Ovary (tissue), 10 donors: ENCODE measurements at places on chromosomes 5 and 9. TPM values are rescaled to one million over a fixed set of nuclear protein-coding genes. Genes with fewer than 3 reads are reported as not detected.

Gene PDE6A
- 0.68 TPM for polyA plus RNA-seq

DNA sequence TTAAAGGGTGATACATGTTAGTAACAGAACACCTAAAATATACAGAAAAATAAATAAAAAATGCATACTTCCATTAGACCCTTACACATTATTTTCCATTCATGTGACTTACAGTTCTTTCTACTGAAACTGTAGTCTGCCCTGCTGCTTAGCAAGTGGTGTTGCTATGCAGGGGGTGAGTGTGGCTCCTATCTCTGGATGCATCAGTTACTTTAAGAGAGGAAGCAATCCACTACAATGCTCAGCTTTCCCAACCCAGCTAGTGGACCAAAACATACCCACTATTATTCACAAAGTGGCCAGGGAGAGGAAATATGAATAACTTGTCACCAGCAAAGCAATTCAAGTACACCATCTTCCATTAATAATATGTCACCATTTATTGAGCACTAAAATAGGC is 121.8 kb downstream of the DOCK2 start:
- no peak overlapping the region for H3K27ac ChIP-seq
- H3K4me1 ChIP-seq = no peaks in the 10 kb centered on the region
- DNase-seq = no peak
- H3K27me3 ChIP-seq = no peaks in the 10 kb centered on the region
- H3K36me3 ChIP-seq = no peaks in the 10 kb centered on the region

Gene SMARCA2
- polyA plus RNA-seq = 270 TPM

DNA sequence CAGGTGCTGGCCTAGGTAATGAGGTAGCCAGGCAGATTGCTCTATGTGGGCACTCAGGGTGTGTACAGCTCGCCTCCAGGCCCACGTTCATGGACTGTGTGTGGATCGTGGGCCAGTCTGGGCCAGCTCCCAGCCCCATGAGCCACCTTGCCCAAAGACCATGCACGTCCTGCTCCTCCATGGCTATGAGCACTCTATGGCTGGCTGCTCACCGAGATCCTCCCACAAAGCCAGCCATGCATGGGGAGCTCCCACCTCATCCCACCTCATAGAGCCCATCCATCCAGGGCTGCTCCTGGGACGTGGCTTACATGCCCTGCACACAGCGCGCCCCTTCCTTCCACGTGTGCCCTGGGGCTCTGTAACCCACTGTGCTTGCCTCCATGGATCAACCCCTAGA is 262.5 kb upstream of the IRX1 start:
- no peaks in the 10 kb centered on the region for H3K36me3 ChIP-seq
- no peaks in the 10 kb centered on the region for H3K27me3 ChIP-seq
- H3K4me3 ChIP-seq = no peak overlapping the region
- no peaks in the 10 kb centered on the region for H3K4me1 ChIP-seq
- no peak overlapping the region for H3K27ac ChIP-seq

DNA sequence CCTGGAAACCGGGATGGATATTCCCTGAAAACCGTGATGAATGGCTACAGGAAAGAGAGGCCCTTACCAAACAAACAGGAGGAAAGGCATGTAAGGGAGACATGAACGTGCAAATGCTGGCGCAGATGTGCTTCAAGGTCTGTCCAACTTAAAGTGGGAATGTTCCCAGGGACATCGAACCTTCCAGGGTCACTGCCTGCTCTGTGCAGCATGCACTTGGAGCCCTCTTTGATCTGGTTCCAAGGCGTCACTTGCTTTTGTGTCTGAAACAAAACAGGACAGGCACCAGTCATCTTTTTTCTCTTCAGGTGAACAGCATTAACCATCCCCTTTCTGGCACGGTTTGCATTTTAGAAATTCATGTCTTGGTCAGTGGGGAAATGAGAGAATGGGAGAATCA is 479.4 kb downstream of the RASEF start:
- no peak overlapping the region for H3K4me3 ChIP-seq
- H3K27ac ChIP-seq = no peak overlapping the region
- H3K27me3 ChIP-seq = no peaks in the 10 kb centered on the region
- H3K4me1 ChIP-seq = no peaks in the 10 kb centered on the region
- H3K36me3 ChIP-seq = no peaks in the 10 kb centered on the region

DNA sequence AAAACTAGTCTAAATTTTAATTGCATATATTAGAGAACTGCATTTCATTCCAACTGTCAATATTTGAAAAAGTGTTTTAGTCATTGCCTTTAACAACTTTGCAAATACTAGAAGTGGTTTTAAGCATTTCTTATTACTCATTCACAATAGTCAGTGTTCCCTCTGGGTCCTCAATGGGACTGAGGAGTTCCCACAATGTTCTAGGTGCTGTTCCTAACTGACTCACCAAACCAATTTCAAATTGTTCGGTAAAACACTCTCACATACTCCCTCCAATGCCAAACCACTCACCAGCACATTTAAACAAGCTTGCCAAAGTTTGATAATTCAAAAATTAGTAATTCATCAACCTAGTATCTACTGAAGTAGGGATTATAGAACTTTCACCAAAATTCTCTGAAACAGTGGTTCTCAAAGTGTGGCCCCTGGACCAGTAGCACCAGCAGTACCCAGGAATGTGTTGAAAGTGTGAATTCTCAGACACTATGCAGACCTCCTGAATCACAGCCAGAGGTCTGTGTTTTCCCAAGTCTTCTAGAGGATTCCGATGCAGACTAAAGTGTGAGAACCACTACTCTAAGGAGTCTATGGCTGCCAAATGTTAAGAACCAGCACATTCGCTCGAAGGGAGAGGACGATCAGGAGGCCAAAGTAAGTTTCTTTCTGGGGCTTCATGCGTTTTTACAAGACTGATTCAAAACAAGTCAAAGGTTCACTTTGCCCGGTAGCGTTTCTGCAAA is 72.8 kb downstream of the APBA1 start:
- H3K27ac ChIP-seq = no peak overlapping the region
- H3K4me3 ChIP-seq = no peak overlapping the region
- no peaks in the 10 kb centered on the region for H3K36me3 ChIP-seq
- peaks cover 7% of the 10 kb centered on the region for H3K4me1 ChIP-seq
- DNase-seq = no peak

GRCh38 chr9:134738869-134739659 is 97.5 kb downstream of the COL5A1 start:
- no peak overlapping the region for H3K27ac ChIP-seq
- H3K36me3 ChIP-seq = no peaks in the 10 kb centered on the region
- H3K27me3 ChIP-seq = no peaks in the 10 kb centered on the region
- peak; percentile 83 for DNase-seq

GRCh38 chr9:82726424-82727276 is 336.3 kb downstream of the RASEF start:
- H3K36me3 ChIP-seq = no peaks in the 10 kb centered on the region
- H3K27me3 ChIP-seq = no peaks in the 10 kb centered on the region
- no peak for DNase-seq
- H3K27ac ChIP-seq = no peak overlapping the region
- no peak overlapping the region for H3K4me3 ChIP-seq

GRCh38 chr9:134964271-134965055 is 46.8 kb upstream of the FCN1 start:
- no peaks in the 10 kb centered on the region for H3K27me3 ChIP-seq
- no peak overlapping the region for H3K4me3 ChIP-seq
- H3K27ac ChIP-seq = no peak overlapping the region
- no peak for DNase-seq
- no peaks in the 10 kb centered on the region for H3K36me3 ChIP-seq

DNA sequence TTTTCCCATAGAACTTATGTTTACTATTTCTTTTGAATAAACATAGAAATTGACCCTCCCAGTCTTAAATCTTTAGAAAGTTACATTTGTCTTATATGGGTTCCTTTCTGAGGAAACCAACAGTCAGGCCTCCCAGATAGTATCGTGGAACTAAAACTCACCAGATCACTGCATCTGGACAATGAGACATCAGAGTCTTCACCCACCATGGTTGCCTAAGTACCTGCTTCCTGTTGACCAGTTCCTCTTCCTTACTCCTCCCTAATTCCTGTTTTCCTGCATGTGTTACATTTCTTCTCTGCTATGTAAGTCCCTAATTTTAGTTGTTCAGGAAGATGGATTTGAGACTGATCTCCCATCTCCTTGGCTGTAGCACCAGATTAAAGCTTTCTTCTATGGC is 462.2 kb downstream of the DIRAS2 start:
- no peak overlapping the region for H3K27ac ChIP-seq
- no peaks in the 10 kb centered on the region for H3K27me3 ChIP-seq
- DNase-seq = no peak
- H3K4me1 ChIP-seq = no peaks in the 10 kb centered on the region

DNA sequence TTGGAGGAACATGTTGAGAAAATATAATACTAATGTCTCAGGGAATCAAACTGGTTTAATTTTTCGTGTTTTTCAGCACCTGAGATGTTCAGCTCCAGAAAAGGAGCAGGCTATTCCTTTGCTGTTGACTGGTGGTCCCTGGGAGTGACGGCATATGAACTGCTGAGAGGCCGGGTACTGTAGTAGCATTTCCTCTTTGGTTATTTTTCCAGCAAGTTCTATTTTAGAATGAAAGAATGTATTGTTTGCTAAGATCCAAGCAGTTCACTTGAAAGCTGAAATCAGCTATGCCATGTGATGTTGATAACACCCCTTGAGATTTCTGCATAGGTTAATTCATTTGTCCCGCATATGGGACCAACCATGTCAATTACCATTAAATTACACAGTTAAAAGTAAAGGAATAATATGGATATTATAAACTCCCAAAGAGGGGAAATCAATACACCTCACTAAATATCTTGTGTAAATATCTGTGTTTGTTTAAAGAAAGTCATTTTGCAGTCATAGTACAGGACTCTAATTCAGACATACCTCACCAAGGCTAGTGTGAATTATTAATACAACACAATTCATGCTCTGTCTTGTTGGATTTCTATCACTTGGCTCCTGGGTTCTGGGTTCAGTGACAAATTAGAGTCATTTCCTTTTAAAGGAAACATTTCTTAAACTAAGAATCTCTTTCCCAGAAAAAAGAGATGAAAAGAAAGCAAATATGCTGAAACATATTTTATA is 126.8 kb downstream of the STK32A start:
- no peak overlapping the region for H3K4me3 ChIP-seq
- no peaks in the 10 kb centered on the region for H3K36me3 ChIP-seq
- H3K27ac ChIP-seq = no peak overlapping the region

DNA sequence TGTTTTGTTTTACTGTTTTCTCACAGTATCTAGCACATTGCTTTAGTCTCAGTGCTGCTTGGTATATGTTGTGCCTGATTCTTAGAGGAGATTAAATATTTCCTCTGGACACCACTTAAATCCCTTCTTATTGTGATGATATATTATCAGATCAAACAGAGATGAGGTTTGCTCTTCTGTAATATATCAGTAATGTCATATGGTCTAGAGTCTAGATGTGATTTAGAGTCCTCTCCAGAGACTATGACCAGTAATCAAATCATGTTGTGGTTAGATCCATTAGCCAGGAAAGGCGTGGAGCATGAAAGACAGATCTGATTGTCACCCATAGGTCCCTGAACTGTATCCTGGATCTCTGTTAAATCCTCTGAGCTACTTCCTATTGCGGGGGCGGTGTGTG is 24.4 kb downstream of the CAMK4 start:
- H3K27ac ChIP-seq = no peak overlapping the region
- no peaks in the 10 kb centered on the region for H3K27me3 ChIP-seq
- H3K36me3 ChIP-seq = no peaks in the 10 kb centered on the region
- DNase-seq = no peak

Gene PKD2L2
- 0.05 TPM for polyA plus RNA-seq
